ENCODE measurements at places on chromosomes 2 and 18. TPM values are rescaled to one million over a fixed set of nuclear protein-coding genes. Genes with fewer than 3 reads are reported as not detected.

B4GALT6 gene
- 2.4 TPM for polyA plus RNA-seq

SEPTIN10 gene
- 45.9 TPM for polyA plus RNA-seq

ASPRV1 gene
- polyA plus RNA-seq, result 0.45 TPM

GKN2 gene
- polyA plus RNA-seq, result 2.6 TPM

LONRF2 gene
- polyA plus RNA-seq, result 0.33 TPM

MATN3 gene
- polyA plus RNA-seq, result 0.14 TPM

NT5DC4 gene
- not detected for polyA plus RNA-seq

CRYGC gene
- polyA plus RNA-seq, result not detected
